ENCODE measurements at places on chromosomes 6 and 20.

DNA sequence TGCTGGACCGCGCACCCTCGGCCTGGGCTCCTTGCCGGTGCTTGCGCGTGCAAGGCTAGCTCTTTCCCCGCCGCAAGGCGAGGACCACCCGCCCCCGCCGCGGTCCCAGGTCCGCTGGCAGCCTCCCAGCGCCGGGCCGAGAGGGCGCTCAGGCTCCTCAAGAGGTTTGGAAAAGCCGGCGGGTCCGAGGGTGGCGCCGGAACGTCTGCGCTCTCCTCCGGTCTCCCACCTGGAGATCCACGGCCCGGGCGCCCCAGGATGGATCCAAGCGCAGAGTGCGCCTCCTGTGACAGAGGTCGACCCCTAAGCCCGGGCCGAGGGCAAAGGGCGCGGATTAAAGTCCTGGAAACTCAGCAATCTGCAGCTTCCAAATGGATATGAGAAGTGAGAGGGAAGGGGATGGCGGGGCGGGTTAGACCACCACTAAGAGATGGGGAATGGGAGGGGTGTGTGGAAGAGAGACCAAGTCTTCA, 575 bp upstream of the MICAL1 start:
- no peak for DNase-seq

GRCh38 chr6:135419162-135419561, 78.4 kb downstream of the AHI1 start:
- no peak for DNase-seq

DNA sequence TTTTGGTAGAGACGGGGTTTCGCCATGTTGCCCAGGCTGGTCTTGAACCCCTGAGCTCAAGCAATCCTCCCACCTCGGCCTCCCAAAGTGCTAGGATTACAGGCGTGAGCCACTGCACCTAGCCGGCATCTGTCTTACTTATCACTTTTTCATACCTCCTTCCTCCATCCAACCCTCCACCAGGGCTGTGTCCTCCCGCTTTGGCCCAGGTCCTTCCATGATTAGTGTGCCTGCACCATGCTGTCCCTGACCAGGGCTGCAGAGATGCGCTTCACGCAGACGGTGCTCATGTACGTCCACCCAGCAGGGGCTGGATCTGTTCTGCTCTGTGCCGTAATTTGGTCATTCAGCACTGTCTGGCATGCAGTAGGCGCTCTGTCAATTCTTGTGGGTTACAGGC, 85.8 kb downstream of the SRC start:
- DNase-seq, result no peak

DNA sequence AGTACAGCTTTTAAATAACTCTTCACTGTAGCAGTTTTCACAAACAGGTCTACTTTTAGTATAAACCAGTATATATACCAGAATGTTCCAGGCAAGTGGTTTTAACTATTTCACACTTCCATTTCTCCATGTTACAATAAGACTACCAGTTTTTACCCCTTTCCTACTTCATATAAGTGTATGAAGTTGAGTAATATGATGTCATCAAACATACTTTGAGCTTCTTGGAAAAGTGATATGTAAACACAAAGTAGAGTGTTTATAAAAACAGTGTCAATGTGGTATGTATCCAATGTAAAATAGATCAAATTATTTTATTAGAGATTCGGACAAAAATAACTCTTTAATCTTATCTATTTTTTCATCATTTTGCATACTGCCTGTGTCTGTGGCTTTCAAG, 2.5 kb upstream of the PAQR8 start:
- no peak for DNase-seq

- DNase-seq, result no peak
These were observed 55.0 kb upstream of the VSX1 start for GRCh38 chr20:25136643-25137559.

DNA sequence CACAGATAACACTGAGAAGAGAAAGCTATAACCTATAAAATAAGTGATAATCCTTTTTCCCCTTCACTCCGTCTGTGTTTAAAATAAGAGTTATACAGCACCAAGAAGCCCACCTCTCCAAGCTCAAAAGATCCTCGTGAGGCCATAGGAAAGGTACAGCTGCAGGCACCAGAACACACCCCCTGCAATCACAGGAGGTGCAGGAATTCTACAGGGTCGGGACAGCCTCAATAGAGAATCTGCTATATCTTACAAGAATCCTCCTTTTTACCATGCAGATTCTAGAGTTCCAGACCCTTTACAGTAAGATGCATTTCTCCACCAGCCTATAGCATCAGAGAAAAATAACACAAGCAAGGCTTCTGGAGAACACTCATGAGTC, 5.0 kb upstream of the ADGRF1 start:
- no peak for DNase-seq

Measured in T-helper 22 cell (primary cell).